ENCODE measurements at places on chromosomes 1 and 21.
A peak's percentile ranks its signal among the peaks of the same experiment; 100 is the strongest.

DNA sequence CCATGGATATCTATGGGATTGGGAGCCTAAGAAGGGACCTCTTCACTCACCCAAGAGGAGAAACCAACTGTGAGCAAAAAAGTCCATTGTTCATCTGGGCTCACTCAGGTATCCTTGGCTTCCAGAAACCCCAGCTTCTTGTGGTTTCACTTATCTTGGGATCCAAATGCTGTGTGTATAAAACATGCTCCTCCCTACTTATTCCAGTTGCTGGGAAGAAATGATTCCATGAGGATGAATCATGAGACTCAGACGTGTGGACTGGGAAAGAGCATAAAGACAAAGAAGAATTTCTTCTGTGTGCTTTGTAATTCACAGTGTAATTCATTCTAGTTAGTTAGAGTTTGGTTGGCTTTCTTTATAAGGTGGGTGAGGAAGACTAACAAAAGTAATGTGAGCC, 283.7 kb downstream of the ZNF648 start:
- ATAC-seq: no peak

DNA sequence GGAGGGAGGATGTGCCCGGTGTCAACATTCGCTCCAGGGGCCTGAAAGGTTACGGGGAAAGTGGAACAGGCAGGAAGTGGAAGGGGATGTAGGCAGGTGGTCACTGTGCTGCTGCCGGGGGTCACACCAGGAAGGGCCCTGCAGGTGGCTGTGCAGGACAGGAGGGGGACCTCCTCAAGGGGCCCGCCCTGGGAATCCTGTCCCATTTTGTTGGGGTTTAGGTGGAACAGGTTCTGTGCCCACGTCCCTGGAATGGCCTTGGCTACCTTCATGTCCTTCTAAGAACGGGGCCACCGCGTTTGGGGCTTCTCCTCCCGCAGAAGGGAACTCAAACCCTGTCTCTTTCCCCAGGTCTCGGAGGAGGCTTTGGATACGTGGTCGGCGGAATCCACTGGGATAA, 11.9 kb downstream of the SLC45A1 start:
- ATAC-seq: no peak

DNA sequence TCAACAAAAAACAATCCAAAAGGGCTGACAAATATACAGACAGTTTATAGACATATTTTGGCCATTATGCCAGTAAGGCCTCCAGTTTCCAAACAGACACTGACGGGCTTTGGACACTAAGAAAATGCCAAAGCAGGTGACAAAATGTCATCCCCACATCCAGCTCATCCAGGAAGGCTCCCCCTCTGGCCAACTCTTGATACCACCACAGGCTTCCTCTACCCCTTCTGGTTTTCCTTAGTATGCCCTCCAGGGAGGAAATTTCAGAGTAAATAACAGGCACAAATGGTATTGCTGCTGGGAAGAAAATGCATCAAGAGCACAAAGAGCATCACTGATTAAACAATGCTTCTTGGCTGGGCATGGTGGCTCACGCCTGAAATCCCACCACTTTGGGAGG, 225.3 kb downstream of the VAV3 start:
- no peak for ATAC-seq

- ATAC-seq: no peak
These were observed 22.1 kb upstream of the DISP1 start for GRCh38 chr1:222792744-222793143.

- ATAC-seq: no peak
These were observed 40.2 kb upstream of the CAMTA1 start for GRCh38 chr1:6745073-6745472.

GRCh38 chr1:16925635-16926490, 4.1 kb downstream of the CROCC start:
- ATAC-seq: peak; percentile 82

- ATAC-seq: no peak
These were observed 415.0 kb downstream of the HLX start for GRCh38 chr1:221294242-221294641.

- ATAC-seq: peak; percentile 15
These were observed 244.2 kb upstream of the HOOK1 start for GRCh38 chr1:59570524-59570923.

GRCh38 chr1:22182715-22183114, 39.8 kb upstream of the WNT4 start:
- ATAC-seq: peak; percentile 17

GRCh38 chr1:167486090-167486824, 32.1 kb downstream of the CD247 start:
- no peak for ATAC-seq

- ATAC-seq: no peak
These were observed 40.1 kb downstream of the AHDC1 start for GRCh38 chr1:27563591-27564471.

- ATAC-seq: no peak
These were observed 43.3 kb downstream of the L1TD1 start for GRCh38 chr1:62237950-62238374.

DNA sequence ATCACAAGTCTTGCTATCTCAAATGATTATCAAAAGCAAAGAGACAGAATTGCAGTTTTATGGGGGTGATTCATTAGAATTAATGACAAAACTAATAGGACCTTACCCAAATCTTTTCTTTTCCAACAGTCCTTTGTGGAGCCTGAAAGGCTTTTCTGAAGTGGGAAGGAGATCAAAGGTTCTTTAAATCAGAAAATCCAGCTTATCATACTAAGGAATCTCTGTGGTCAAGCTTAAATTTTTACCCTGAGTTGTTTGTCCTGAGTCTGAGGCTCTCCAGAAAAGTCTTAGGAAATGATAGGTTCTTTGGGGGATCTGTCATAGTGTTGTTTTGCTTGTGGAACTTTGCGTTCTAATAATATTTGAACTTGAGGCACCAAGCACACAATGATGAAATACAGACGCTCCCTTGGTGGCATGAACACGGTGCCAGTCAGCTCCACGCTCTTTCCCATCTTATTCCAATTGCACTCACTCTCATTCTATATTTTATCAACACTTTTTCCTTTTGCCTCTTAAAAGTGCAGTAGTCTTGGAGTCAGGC, 38.0 kb upstream of the COL24A1 start:
- ATAC-seq: no peak

GRCh38 chr1:71019233-71019969, 28.2 kb downstream of the PTGER3 start:
- no peak for ATAC-seq

DNA sequence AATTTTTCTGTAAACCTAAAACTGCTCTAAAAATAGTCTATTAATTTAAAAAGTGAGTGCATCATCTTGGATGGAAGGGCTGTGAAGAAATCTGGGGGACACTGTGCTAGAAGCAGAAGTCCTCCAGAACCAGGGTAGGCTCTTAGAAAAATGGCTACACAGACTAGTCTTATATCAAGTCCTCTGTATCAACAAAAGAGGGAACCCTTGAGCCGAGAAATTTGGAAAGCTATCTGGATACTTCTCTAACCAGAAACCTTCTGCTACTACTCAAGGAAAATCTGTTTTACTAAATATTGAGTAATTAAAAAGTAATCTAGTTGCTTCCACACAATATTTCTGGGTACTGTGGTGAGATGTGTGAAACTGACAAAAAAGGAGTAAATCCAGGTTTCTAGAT, 92.1 kb downstream of the WDR3 start:
- ATAC-seq: no peak

GRCh38 chr1:36224537-36225282, 467 bp downstream of the THRAP3 start:
- peak; percentile 66 for ATAC-seq

GRCh38 chr1:164719676-164720439, 160.9 kb downstream of the PBX1 start:
- peak; percentile 34 for ATAC-seq

GRCh38 chr21:32131960-32132359, 146.9 kb downstream of the MIS18A start:
- no peak for ATAC-seq

Data from esophagus mucosa (tissue), 1 donor.